ENCODE measurements at places on chromosomes 12 and 14. TPM values are rescaled to one million over a fixed set of nuclear protein-coding genes. Genes with fewer than 3 reads are reported as not detected.

- H3K27ac ChIP-seq, result no peak overlapping the region
- no peaks in the 10 kb centered on the region for H3K27me3 ChIP-seq
- H3K4me3 ChIP-seq, result no peak overlapping the region
- no peaks in the 10 kb centered on the region for H3K36me3 ChIP-seq
- no peaks in the 10 kb centered on the region for H3K4me1 ChIP-seq
These were observed 33.7 kb downstream of the PRKD1 start for GRCh38 chr14:29893989-29894388.

GRCh38 chr12:130879781-130880389 is 8.0 kb downstream of the RAN start:
- H3K36me3 ChIP-seq, result peaks cover 21% of the 10 kb centered on the region
- peak overlapping the region; percentile 29 for H3K4me3 ChIP-seq
- H3K4me1 ChIP-seq, result no peaks in the 10 kb centered on the region
- no peak overlapping the region for H3K27ac ChIP-seq
- H3K27me3 ChIP-seq, result no peaks in the 10 kb centered on the region

The LRIG3 gene
- total RNA-seq, result 4.2 TPM

The POLR3B gene
- total RNA-seq, result 15.0 TPM

DNA sequence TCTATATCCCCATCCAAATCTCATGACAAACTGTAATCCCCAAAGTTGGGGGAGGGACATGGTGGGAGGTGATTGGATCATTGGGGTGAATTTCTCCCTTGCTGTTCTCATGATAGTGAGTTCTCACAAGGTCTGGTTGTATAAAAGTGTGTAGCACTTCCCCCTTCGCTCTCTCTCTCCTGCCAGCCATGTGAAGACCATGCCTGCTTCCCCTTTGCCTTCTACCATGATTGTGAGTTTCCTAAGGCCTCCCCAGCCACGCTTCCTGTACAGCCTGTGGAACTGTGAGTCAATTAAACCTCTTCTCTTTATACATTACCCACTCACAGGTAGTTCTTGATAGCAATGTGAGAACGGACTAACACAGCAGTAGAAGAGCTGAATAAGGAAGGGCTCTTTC is 62.6 kb upstream of the VASH1 start:
- no peaks in the 10 kb centered on the region for H3K36me3 ChIP-seq
- H3K27ac ChIP-seq, result no peak overlapping the region
- H3K4me1 ChIP-seq, result peaks cover 11% of the 10 kb centered on the region
- no peaks in the 10 kb centered on the region for H3K27me3 ChIP-seq
- no peak for DNase-seq
- H3K4me3 ChIP-seq, result no peak overlapping the region

- no peaks in the 10 kb centered on the region for H3K36me3 ChIP-seq
- no peak overlapping the region for H3K27ac ChIP-seq
- peaks cover 39% of the 10 kb centered on the region for H3K4me1 ChIP-seq
- no peaks in the 10 kb centered on the region for H3K27me3 ChIP-seq
- DNase-seq, result no peak
These were observed 2.3 kb upstream of the TRAFD1 start for GRCh38 chr12:112122823-112123690.

DNA sequence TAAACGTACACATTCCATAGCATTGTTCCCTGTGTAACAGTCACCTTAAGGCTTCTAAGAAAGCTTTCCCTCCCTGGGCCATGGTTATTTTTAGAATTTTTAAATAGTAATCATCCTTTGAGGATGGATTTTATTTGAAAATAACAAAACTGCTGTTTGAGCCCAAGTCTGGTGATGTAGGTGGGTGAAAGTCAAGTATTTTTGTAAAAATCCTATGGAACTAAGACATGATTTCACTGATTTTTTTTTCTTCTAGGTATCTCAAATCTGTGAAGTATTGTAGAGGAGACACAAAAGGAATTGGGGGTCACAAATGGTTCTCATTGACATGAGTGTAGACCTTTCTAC is 1.4 kb downstream of the ISCU start:
- H3K27me3 ChIP-seq, result no peaks in the 10 kb centered on the region
- peak overlapping the region; percentile 95 for H3K27ac ChIP-seq
- H3K4me3 ChIP-seq, result no peak overlapping the region
- DNase-seq, result no peak
- peaks cover 51% of the 10 kb centered on the region for H3K4me1 ChIP-seq
- no peaks in the 10 kb centered on the region for H3K36me3 ChIP-seq

The ASPG gene
- 4.7 TPM for total RNA-seq

DNA sequence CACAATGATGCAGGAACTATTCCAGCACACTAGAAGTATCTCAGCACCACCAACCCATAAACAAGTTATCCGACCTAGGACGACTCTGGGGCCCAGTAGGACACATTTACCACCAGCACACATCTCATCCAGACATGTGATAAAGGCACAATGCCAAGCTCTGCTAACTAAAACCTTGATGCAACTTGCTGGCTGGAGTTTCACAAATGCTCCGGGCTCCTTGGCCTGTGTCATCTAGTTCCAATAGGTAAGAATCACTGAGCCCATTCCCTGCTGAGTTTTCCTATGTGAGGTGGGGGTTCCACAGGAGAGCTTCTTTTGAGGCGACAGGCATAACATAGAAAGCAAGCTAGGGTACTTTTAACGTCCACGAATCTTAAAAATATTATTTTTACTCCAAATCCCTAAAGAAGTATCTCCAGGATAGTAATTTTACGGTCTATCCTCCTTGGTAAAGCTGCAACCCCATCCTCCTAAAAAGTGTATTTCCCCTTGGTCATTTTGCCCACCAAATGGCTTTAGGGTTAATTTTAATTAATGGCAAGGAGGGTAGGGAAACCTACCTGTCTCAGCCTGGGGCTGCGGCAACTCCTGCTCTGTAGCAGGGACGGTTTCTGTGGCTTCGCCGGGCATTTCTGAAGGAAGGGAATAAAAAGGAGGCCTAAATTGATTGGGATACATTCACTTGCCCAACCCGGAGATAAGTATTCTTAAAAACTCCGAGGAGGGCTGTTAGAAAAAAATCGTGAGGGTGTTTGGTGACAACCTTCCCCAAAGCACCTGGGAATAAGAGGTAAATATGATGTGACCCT is 1.0 kb downstream of the NACA start:
- peaks cover 12% of the 10 kb centered on the region for H3K36me3 ChIP-seq
- no peaks in the 10 kb centered on the region for H3K27me3 ChIP-seq
- H3K4me3 ChIP-seq, result peak overlapping the region; percentile 99
- DNase-seq, result peak; percentile 89

GRCh38 chr14:46887144-46887543 is 235.6 kb upstream of the RPL10L start:
- no peak overlapping the region for H3K4me3 ChIP-seq
- no peaks in the 10 kb centered on the region for H3K27me3 ChIP-seq
- no peaks in the 10 kb centered on the region for H3K36me3 ChIP-seq
- no peaks in the 10 kb centered on the region for H3K4me1 ChIP-seq

The DBX2 gene
- total RNA-seq, result not detected

The AVPR1A gene
- 30.2 TPM for total RNA-seq

The DENND5B gene
- 30.2 TPM for total RNA-seq

The NEUROD4 gene
- total RNA-seq, result not detected

- H3K27me3 ChIP-seq, result no peaks in the 10 kb centered on the region
- H3K4me1 ChIP-seq, result no peaks in the 10 kb centered on the region
- H3K27ac ChIP-seq, result no peak overlapping the region
- no peak for DNase-seq
- no peak overlapping the region for H3K4me3 ChIP-seq
These were observed 43.4 kb upstream of the AMN start for GRCh38 chr14:102878970-102879460.

The BBOF1 gene
- total RNA-seq, result 3.4 TPM

- H3K27me3 ChIP-seq, result no peaks in the 10 kb centered on the region
- no peak overlapping the region for H3K4me3 ChIP-seq
- no peaks in the 10 kb centered on the region for H3K4me1 ChIP-seq
- H3K36me3 ChIP-seq, result no peaks in the 10 kb centered on the region
- DNase-seq, result peak; percentile 18
- no peak overlapping the region for H3K27ac ChIP-seq
These were observed 396.7 kb upstream of the OR4E1 start for GRCh38 chr14:22070119-22070982.

DNA sequence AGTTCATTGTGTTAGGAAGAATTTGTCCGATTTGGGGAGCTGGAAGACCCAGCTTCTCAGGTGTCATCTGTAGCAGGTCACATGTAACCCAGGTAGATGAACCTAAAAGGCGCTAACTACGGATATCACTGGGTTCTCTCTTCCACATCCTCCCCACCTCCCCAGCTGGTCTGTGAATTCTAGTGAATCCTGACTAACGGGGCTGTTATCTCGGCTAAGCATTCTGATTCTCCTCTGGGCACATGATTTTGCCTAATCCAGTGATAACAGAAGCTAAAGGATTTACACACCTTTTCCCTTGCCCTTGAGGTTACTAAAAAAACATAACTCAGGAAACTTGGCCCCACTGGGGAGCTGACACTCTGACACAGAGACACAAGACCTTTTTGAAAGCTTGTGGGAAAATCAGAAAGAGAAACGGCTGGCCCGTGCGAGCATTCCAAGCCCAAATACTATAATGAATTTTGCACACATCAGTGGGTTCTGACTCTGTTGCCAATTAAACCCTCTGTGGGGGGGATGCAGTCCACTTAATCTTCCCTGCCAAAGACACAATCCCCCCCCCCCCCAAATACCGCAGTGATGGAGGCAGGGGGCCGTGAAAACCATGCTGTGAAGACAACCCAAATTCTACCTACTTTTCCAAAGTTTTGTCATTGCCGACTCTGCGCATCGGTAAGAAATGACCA is 81.0 kb upstream of the FZD10 start:
- H3K4me1 ChIP-seq, result no peaks in the 10 kb centered on the region
- H3K36me3 ChIP-seq, result no peaks in the 10 kb centered on the region
- DNase-seq, result no peak
- H3K27me3 ChIP-seq, result no peaks in the 10 kb centered on the region

The ZNF219 gene
- total RNA-seq, result 112 TPM

The HOXC9 gene
- 1.5 TPM for total RNA-seq

GRCh38 chr12:39616251-39616650 is 3.4 kb downstream of the ABCD2 start:
- peaks cover 26% of the 10 kb centered on the region for H3K4me1 ChIP-seq
- H3K27me3 ChIP-seq, result no peaks in the 10 kb centered on the region
- H3K36me3 ChIP-seq, result no peaks in the 10 kb centered on the region

The C12orf50 gene
- total RNA-seq, result 0.12 TPM

DNA sequence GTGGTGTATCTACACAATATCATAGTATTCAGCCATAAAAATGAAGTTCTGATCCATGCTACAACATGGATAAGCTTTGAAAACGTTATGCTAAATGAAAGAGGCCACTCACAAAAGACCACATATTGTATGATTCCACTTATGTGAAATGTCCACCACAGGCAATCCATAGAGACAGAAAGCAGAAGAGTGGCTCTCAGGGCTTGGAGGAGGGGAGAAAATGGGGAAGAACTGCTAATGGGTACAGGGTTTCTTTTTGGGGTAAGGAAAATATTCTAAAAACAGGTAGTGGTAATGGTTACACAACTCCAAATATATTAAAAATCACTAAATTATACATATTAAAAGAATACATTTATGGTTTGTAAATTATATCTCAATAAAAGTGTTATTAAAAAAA is 16.5 kb downstream of the SCNN1A start:
- H3K4me3 ChIP-seq, result no peak overlapping the region
- no peak for DNase-seq
- no peak overlapping the region for H3K27ac ChIP-seq
- peaks cover 3% of the 10 kb centered on the region for H3K4me1 ChIP-seq
- no peaks in the 10 kb centered on the region for H3K36me3 ChIP-seq

GRCh38 chr12:49967777-49968250 is 4.9 kb upstream of the AQP6 start:
- no peak for DNase-seq
- H3K4me1 ChIP-seq, result peaks cover 9% of the 10 kb centered on the region
- H3K4me3 ChIP-seq, result no peak overlapping the region
- peaks cover 3% of the 10 kb centered on the region for H3K27me3 ChIP-seq
- no peaks in the 10 kb centered on the region for H3K36me3 ChIP-seq
- no peak overlapping the region for H3K27ac ChIP-seq

DNA sequence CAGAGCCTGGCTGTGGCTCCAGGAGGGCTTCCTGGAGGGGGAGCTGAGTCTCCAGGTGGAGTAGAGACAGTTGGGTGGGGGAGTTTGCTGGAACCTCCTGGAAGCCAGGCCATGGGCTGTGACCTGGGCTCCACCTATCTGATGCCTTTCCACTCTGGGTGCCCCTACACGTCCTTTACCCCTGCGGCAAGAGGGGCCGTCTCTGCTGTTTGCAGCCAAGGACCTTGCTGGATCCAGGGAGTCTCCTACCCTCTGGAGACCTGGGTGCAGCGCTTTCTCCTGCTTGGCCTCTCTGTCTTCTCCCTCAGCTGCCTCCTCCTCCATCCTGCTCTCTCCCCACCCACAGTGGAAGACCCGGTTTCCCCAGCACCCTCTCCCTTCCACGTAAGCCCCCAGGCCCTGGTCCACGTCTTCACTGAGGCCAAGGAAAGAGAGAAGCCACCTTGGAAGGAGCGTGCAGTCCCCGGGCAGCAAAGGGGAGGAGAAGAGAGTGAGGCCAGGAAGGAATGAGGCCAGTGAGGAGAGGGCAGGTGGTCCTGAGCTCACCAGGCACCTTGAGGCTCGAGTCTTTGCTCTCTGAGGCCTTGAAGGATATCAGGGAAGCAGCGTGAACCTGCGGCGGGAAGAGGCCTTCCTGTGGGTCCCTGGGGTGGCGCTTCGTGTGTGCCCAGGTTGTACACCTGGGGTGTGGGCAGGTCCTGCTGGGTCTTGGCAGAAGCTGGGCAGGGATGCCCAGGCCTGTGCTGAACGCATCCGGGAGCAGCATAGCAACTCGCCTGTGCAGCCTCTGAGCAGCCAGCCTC is 294.3 kb upstream of the RTL1 start:
- H3K4me3 ChIP-seq, result no peak overlapping the region
- no peaks in the 10 kb centered on the region for H3K27me3 ChIP-seq
- H3K27ac ChIP-seq, result no peak overlapping the region
- no peak for DNase-seq

DNA sequence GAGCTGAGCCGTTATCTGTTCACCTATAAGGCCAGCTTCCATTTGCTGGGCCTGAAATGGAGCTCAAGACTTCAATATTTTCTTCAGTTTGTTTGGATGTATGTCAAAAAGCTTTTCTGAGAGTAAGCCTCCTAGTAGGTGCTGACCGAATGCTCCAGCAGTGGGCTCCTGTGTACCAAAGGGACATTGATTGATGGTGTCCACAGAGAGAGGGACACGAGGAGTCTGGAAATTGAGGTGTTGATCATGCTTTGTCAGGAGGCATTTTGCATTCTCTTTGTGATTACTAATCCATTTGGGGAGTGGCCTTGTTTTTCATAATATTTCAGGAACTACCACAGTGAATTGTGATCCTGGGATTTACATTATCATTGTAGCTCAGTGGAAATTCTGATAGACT is 107.7 kb upstream of the SLC38A2 start:
- no peak for DNase-seq
- H3K36me3 ChIP-seq, result no peaks in the 10 kb centered on the region
- H3K27me3 ChIP-seq, result no peaks in the 10 kb centered on the region
- no peak overlapping the region for H3K27ac ChIP-seq

GRCh38 chr14:92503756-92504491 is 9.7 kb upstream of the RIN3 start:
- peak; percentile 75 for DNase-seq
- H3K36me3 ChIP-seq, result no peaks in the 10 kb centered on the region
- H3K27me3 ChIP-seq, result no peaks in the 10 kb centered on the region
- H3K4me1 ChIP-seq, result peaks cover 12% of the 10 kb centered on the region
- H3K4me3 ChIP-seq, result no peak overlapping the region

The SPX gene
- total RNA-seq, result not detected

Data from adrenal gland (tissue), 19 donors.